CD14-positive monocyte (primary cell): ENCODE measurements at places on chromosomes 13 and 19.

- DNase-seq: no peak
Measured at GRCh38 chr13:110454956-110455355, 106.6 kb downstream of the RAB20 start.

DNA sequence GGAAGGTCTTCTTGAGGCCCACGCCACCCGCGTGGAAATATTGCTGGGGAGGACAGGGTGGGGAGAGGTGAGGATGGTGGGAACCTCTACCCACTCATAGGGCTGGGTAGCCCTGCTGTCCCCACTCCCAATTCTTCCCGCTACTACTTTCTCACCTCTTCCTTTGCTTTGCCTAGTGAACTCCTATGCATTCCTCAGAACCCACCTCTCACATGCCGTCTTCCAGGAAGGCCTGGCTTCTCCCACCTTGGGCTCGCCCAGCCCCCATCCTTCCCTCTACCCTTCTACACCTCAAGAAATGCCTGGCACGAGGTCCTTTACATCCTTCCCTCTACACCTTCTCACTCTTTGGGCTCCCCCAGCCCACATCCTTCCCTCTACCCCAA, 62.4 kb downstream of the COLGALT1 start:
- no peak for DNase-seq

DNA sequence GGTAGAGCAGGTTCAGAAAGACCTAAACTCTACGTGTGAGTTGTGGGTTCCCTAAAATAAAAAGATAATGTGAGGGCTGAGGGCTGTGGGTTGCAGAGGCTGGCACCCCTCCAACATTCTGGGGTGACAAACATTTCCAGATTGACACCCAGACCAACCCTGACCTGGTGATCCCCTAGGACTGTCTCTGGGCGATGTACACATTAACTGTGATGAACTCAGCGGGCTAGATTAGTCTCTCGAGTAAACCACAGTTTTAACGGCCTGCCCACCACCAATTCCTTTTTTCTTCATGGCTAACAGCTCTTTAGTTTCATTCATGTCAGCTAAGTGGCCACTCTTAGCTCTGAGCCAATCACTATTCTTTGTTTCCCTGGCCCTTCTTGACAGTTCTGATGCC, 24.8 kb downstream of the SIAH3 start:
- peak; percentile 11 for DNase-seq

- DNase-seq: peak; percentile 24
Measured at GRCh38 chr13:27398360-27398759, 26.1 kb upstream of the GTF3A start.

DNA sequence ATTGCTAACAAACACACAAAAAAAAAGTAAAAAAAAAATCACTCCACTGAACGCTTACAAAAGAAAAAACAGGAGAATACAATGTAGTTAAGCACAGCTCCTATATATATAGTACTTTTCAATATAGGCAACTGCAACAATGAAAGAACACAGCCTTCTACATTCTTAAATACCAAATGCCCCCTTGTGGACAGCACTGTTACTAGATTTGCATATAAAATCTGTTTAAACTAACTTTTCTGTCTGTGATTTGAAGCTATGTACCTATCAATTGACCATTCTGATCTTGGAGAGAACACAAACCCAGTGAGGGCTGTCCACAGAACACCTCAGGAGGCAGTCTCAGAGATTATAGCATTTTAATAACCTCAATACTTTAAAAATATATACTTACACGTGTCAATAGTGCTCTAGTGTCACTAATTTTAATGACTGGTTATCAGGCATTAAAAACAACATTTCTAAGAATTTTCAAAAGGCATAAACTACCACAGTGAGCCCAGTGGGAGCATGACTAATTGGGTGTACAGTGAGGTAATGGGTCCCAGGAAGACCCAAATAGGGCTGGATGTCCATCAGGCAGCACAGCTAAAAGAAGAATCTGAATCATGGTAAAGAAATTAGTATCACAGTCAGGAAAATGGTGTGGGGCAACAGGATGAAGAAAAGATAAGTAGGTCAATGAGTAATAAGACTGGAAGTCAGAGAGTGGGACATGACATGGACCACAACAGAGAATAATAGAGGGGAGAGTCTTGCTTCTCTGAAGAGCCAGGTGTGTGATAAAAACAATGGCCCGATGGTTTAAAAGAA, 22.2 kb downstream of the CCDC169 start:
- peak; percentile 14 for DNase-seq

DNA sequence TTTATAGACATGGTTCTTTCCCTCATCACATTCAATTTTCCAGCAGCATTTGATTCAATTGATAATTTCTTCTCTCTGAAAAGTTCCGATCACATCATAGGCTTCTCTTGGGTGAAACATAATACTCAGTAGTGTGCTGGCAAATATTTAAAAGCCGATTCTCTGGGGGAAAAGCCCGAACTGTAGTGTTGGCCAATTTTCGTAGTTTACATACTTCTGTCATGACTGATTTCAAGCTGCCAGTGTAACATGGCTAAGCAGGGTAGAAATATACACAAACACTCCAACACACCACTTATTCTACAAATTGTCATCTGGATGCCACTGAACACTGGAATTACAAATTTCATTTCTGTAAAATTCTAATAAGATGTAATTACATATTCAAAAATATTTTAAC, 56.1 kb upstream of the FREM2 start:
- DNase-seq: no peak

- no peak for DNase-seq
Measured at GRCh38 chr13:111912991-111913760, 153.8 kb upstream of the SOX1 start.
